Tibial artery (tissue), 4 donors: ENCODE measurements at places on chromosomes 6 and 20.

DNA sequence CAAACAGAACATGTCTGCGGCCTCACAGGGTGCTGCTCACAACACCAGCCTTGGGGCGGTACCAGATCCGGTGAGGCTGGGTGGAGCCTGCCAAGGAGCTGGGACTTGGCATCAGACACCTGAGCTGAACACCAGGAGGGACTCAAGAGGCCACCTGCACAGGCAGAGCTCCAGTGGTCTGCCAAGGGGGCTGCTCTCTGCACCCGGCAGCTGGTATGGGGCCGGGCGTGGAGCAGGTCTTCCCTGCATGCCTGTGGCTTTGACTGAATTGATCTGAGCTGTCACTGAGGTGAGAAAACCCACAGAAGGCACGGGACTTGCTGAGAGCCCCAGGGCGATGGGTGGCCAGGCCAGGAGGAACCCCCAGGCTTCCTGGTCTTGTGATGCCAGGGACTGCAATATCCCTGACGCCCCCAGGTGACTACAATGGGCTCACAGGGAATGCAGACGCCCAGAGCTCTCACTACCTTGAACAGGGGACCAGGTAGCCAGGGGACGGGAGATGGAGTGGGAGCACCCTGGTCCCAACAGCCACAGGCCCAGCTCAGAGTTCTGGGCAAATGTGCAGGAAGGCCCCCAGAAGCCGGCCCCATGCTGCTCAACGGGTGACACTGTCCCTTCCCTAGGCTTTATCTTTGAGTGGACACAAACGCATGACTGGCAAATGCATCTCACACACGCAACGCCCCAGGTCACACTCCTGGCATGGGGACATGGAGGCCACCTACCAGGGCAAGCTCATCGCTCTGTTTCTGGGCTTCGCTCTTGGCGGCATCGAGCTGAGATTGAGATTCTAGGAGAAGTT is 48.2 kb downstream of the DSTN start:
- H3K4me3 ChIP-seq, result no peak overlapping the region
- H3K4me1 ChIP-seq, result peaks cover 47% of the 10 kb centered on the region

DNA sequence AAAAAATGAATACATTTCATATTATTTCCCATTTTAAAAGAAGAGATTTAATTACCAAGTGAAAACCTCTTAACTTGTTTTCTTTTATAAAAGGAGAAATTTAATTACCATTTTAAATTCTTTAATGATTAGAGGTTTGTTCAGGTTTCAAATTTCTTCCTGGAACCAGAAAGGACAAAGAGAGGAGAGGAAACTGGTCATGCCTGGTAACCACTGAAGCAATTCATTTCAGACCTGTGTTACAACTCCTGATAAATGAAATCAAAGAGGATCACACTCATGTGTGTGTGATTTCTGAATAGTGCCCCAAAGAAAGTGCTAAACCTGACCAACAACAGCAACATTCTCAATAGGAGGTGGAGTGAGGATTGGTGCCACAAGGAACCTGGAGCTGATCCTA is 12.6 kb upstream of the SLPI start:
- H3K36me3 ChIP-seq, result no peaks in the 10 kb centered on the region
- no peaks in the 10 kb centered on the region for H3K4me1 ChIP-seq
- no peak overlapping the region for H3K4me3 ChIP-seq
- H3K27ac ChIP-seq, result no peak overlapping the region

DNA sequence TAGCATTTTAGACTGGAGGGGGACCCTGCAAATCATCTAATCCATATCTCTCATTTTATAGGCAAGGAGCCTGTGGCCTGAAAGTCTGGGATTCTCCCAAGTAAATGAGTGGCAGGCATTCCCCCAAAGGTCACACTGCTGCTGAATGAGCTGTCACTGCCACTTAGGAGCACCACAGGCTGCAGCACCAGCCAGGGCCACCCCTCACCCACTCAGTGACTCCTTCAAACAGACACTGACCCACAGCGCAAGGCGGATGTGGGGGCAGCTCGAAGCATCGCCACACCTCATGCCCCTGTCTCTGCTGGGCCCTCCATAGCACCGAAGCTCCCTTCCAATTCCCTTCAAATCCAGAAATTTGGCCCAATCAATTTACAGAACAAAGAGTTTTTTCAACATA is 119.9 kb upstream of the ARID1B start:
- no peak overlapping the region for H3K27ac ChIP-seq
- no peaks in the 10 kb centered on the region for H3K27me3 ChIP-seq
- DNase-seq, result no peak
- no peaks in the 10 kb centered on the region for H3K36me3 ChIP-seq

DNA sequence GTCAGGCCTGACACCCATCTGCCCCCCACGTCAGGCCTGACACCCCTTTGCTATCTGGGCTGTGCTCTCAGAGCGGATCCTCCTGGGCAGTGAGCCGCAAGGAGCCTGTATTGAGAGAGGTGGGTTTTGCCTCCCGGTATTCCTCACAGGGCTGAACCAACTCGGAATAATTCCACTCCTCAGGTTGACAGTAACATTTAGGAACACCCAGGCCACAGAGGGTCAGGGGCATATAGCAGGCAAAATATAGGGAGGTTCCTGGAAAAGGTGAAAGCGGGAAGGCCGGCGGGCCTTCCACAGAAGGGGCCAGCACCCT is 6.8 kb upstream of the FGD2 start:
- H3K36me3 ChIP-seq, result no peaks in the 10 kb centered on the region
- H3K4me1 ChIP-seq, result no peaks in the 10 kb centered on the region
- no peaks in the 10 kb centered on the region for H3K27me3 ChIP-seq
- no peak overlapping the region for H3K4me3 ChIP-seq

DNA sequence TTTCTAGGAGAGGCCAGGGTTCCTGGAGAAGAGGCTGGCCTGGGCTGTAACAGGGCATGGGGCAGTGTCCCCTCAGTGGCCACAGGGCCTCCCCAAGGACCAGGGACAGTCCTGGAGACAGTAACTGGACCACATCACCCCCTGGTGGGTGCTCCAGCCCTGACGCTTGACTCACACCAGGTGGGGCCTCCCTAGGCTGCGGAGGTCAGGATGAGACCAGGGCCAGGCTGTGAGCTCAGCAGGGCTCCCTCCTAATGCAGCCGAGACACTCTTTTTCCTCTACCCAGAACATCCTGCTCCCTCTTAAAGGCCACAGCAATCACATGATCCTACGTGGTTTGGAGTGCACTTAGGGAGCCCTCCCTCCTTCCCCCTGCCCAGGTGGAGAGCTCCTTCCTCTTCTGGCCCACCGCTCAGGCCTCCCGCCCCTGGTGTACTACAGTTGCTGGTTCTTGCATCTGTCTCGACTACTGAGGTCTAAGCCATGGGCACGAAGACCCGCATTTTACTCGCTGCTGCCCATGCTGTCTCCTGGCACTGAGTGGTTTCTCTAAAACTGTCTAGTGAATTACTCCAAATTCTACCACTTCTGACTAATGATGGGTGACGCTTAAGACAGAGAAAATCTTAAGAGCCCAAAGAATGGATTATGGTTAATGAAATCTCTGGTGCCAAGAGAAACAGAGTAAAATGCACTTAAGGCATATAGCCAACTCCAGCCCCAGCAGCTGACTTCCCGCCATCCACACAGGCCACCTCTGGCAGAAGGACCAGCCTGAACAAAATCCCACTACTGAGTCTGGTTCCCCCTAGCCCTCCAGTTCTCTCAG is 166.1 kb upstream of the CST7 start:
- no peaks in the 10 kb centered on the region for H3K27me3 ChIP-seq
- no peak overlapping the region for H3K27ac ChIP-seq
- H3K36me3 ChIP-seq, result no peaks in the 10 kb centered on the region
- no peak overlapping the region for H3K4me3 ChIP-seq
- no peak for DNase-seq
- no peaks in the 10 kb centered on the region for H3K4me1 ChIP-seq

GRCh38 chr6:29953686-29954085 is 11.4 kb downstream of the HLA-A start:
- no peak overlapping the region for H3K4me3 ChIP-seq
- no peak for DNase-seq
- H3K27me3 ChIP-seq, result no peaks in the 10 kb centered on the region
- no peaks in the 10 kb centered on the region for H3K36me3 ChIP-seq
- H3K4me1 ChIP-seq, result no peaks in the 10 kb centered on the region
- H3K27ac ChIP-seq, result no peak overlapping the region

DNA sequence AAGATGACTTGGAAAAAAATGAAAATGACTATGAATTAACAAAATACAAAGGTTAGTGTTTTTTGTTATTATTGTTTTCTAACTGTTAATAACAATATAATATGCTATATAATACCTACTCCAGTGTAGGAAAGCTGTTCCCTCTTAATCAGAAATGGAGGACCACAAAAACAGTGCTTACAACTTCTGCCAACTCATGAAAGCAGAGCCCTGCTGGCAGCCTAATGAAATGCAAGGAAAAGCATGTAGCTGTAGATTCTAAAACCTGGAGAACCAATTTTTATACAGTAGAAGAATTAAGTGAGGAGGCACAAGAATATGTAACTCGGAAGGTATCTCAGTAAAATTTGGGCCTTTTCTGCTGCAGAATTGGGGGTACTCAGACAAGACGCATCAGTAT is 29.4 kb downstream of the PHIP start:
- peaks cover 17% of the 10 kb centered on the region for H3K36me3 ChIP-seq
- no peak for DNase-seq
- H3K27me3 ChIP-seq, result no peaks in the 10 kb centered on the region
- H3K27ac ChIP-seq, result no peak overlapping the region

GRCh38 chr20:1666802-1667201 is 9.2 kb upstream of the SIRPG start:
- H3K4me1 ChIP-seq, result no peaks in the 10 kb centered on the region
- no peaks in the 10 kb centered on the region for H3K36me3 ChIP-seq

DNA sequence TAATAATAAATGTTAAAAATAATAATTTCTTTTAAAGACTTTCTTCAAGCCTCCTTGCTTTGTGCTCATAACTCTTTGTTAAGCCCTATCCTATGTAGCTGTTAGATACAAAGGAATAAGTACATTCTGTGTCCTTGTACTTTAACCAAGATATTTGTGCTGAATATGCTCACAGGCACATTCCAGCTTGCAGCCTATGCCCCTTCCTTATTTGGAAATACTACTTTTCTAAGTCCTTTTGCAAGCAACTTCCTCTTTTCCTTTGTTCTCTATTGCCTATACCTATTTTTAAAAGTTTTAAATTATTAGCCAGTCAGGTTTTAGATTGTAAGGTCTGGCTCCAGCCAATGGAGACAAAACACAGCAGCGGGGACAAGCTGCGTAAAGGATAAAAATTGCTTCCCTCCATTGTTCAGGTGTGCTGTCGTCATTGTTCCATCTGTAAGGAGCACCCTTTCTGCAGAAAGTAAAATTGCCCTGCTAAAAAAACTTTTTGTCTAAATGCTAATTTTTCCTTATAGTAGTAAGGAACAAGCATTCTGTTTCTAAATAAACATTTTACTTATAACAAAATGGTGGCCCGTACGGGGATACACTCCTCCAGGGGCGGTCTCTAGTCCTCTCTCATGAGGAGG is 80.2 kb downstream of the SYTL3 start:
- no peak overlapping the region for H3K27ac ChIP-seq
- DNase-seq, result no peak
- H3K4me1 ChIP-seq, result no peaks in the 10 kb centered on the region
- no peaks in the 10 kb centered on the region for H3K27me3 ChIP-seq
- no peaks in the 10 kb centered on the region for H3K36me3 ChIP-seq
- H3K4me3 ChIP-seq, result no peak overlapping the region

- H3K27me3 ChIP-seq, result peaks cover 2% of the 10 kb centered on the region
- peak overlapping the region; percentile 50 for H3K4me3 ChIP-seq
- DNase-seq, result peak; percentile 78
- no peaks in the 10 kb centered on the region for H3K36me3 ChIP-seq
Observed at GRCh38 chr6:27503436-27504030, 30.6 kb upstream of the ZNF184 start.

DNA sequence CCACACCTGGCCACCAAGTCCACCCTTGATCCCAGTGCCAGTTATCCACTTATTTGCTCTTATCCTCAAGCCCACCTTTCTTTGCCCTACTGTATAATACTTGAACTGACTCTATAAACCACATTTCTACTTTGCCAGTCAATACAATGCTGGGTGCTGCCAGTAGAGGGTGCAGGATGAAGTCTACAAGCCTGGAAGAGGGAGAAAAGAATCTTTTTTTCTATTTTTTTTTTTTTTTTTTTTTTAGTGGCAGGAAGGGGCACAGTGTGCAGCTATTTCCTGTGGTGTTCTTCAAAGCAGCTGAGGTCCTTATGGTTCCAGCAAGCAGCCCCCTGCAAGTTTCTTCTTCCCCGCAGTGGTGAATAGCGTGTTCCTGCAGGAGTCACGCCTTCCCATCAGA is 22.2 kb upstream of the GABRR1 start:
- H3K27ac ChIP-seq, result no peak overlapping the region
- H3K36me3 ChIP-seq, result no peaks in the 10 kb centered on the region
- no peaks in the 10 kb centered on the region for H3K4me1 ChIP-seq
- no peak overlapping the region for H3K4me3 ChIP-seq
- no peak for DNase-seq

GRCh38 chr20:10655720-10656669 is 17.8 kb downstream of the JAG1 start:
- no peaks in the 10 kb centered on the region for H3K27me3 ChIP-seq
- peak; percentile 51 for DNase-seq
- peak overlapping the region; percentile 99 for H3K27ac ChIP-seq
- H3K4me3 ChIP-seq, result peak overlapping the region; percentile 7
- H3K36me3 ChIP-seq, result peaks cover 63% of the 10 kb centered on the region

- H3K27ac ChIP-seq, result no peak overlapping the region
- no peaks in the 10 kb centered on the region for H3K36me3 ChIP-seq
- peaks cover 9% of the 10 kb centered on the region for H3K4me1 ChIP-seq
- DNase-seq, result no peak
- no peak overlapping the region for H3K4me3 ChIP-seq
- no peaks in the 10 kb centered on the region for H3K27me3 ChIP-seq
Observed at GRCh38 chr6:3333263-3333662, 74.5 kb downstream of the PSMG4 start.

GRCh38 chr6:89618026-89618425 is 20.5 kb downstream of the LYRM2 start:
- H3K4me1 ChIP-seq, result no peaks in the 10 kb centered on the region
- peaks cover 14% of the 10 kb centered on the region for H3K36me3 ChIP-seq
- no peak overlapping the region for H3K27ac ChIP-seq
- no peak overlapping the region for H3K4me3 ChIP-seq

- H3K36me3 ChIP-seq, result no peaks in the 10 kb centered on the region
- no peaks in the 10 kb centered on the region for H3K27me3 ChIP-seq
- H3K27ac ChIP-seq, result peak overlapping the region; percentile 93
- no peak for DNase-seq
- no peaks in the 10 kb centered on the region for H3K4me1 ChIP-seq
Observed at GRCh38 chr6:29943053-29943966, 978 bp downstream of the HLA-A start.

GRCh38 chr20:39206899-39207564 is 244.9 kb downstream of the DHX35 start:
- H3K4me3 ChIP-seq, result no peak overlapping the region
- H3K27me3 ChIP-seq, result no peaks in the 10 kb centered on the region
- no peaks in the 10 kb centered on the region for H3K36me3 ChIP-seq
- no peak overlapping the region for H3K27ac ChIP-seq
- no peaks in the 10 kb centered on the region for H3K4me1 ChIP-seq

- no peak overlapping the region for H3K4me3 ChIP-seq
- no peaks in the 10 kb centered on the region for H3K27me3 ChIP-seq
- no peaks in the 10 kb centered on the region for H3K4me1 ChIP-seq
- no peaks in the 10 kb centered on the region for H3K36me3 ChIP-seq
Observed at GRCh38 chr20:10495173-10495572, 60.1 kb downstream of the SLX4IP start.
